D721Med (cell line): ENCODE measurements at places on chromosomes 12 and 14.

GRCh38 chr12:94172973-94173372, 24.6 kb downstream of the PLXNC1 start:
- no peak for DNase-seq

- no peak for DNase-seq
Measured at GRCh38 chr12:54413284-54414190, 5.5 kb downstream of the ITGA5 start.

- DNase-seq: no peak
Measured at GRCh38 chr12:79420146-79420618, 270.6 kb downstream of the PAWR start.

GRCh38 chr12:115075552-115076170, 391.7 kb upstream of the TBX3 start:
- no peak for DNase-seq

DNA sequence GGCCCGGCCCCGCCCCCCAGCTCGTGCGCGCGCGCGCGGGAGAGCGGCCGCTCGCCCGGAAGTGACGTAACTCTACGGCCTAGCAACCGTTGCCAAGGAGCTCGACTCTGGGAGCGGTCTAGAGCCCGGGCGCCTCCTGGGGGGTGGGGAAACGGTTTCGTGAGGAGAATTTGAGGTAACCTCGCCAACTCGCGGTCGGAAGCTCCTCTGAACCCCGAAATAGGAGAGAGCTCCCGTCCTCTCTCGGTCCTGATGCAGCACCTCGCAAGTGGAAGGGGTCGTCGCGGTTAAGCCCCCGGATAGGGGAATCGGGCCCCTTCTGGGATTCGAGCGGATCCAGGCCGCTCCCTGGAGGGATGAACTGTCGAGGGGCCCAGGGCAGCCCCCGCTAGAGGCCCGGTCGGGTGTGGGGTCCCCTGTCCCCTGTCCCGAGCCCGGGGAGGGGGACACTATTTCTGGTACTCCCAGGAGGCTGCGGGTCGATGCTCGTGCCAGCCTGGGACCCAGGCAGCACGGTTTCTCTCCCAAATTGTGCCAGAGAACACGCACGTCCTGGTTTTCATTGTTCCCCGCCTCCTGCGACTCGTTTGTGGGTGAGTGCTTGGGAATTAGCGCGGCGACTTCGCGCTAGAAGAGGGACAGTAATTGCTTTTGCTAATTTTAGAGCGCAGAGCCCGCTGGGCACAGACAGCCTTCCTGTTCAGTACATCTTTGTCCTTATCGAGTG, at the start of gene IFT81:
IFT81 (plus strand) TSS at position 89 of the 727 bp plus-strand sequence. CDS start 3,024 bp downstream, outside the sequence.
- DNase-seq: peak; percentile 92

DNA sequence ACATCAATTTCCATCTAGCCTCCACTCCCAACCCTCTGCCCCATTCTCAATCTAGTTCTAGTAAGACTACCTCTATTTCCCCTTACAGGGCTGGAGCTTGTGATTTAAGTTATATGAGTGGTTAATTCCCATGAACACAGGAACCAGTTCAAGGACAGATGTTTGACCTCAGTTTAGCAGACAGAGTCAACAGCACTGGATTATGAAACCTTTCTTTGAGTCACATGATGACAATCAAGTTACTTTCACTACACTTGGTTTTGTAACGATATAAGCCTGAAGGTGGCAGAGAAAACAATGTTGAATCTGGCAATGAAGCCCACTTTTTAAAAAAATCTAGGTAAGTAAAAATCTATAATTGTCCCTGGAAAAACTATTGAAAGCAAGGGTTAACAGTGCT, 1646.2 kb upstream of the FLRT2 start:
- no peak for DNase-seq

GRCh38 chr12:130074661-130075406, 87.4 kb upstream of the FZD10 start:
- no peak for DNase-seq

DNA sequence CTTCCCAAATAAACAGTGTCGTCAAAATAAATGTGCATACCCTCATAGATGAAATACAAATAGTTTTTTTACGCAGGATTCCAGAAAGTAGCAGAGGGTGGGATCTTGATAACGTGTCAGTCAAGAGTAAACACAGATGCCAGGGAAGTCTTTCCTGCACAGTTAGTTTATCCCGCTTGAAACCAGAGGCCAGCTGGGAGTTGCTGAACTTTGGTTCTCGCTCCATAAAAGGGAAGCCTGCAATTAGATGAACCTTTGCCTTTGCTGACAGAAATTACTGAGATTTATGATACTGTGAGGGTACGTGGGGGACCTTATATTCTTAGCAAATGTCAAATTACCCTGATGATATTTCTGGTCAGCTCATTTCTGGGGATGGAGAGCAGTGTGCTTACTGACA, 18.9 kb downstream of the FAR2 start:
- no peak for DNase-seq
